ENCODE measurements at places on chromosomes 11 and 22.

DNA sequence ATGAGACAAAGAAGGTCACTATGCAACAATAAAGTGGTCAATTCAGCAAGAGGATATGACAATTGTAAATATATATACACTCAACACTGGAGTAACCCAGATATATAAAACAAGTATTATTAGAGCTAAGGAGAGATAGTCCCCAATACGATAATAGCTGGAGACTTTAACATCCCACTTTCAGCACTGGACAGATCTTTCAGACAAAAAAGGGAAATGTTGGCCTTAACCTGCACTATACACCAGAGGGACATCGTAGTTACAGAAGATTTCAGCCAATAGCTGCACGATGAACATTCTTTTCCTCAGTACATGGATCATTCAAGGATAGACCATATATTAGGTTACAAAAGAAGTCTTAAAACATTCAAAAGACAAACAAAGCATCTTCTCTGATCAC lies 29.9 kb downstream of the PIWIL3 start:
- DNase-seq, result no peak

DNA sequence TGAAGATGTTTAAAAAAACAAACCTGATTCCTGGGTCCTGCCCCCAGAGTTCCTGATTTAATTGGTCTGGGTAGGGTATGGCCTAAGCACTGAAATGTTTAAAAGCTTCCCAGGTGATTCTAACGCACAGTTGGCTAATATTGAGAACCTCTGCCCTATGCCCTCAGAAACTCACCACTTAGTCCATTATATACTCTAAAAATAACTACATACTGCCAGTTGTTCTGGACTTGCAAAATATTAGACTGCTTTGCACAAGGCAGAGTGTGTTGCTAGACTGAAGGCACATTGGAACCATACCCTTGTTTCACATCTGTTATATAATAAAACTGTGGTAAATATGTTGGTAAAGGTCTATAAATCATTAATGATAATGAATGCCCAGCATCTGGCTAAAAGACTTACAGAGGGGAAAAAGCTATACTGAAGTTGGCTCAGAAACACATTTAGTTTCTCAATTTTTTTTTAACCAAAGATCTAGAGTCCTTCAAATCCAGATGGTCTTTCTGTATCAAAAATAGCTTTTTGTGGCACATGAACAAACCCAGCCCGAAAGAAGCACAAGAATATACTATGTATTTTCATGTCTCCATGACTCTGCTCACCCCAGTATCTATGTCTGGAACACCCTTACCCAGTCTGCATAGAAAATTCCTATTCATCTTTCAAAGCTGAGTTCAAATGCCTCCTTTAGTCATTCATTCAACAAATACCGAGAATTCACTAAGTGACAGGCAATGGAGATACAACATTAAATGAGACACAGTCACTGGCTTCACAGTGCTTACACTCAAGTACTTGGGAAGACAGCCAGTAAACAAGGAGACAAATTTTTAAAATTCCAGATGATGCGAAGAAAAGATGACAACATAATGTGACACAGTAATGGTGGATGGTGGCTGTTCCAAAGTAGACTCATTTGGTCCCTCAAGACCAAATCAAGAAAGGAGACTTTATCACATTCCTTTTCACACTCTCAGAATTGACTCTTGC lies 44.1 kb downstream of the RBFOX2 start:
- no peak for DNase-seq

GRCh38 chr22:26610072-26610958 lies 7.5 kb downstream of the CRYBB1 start:
- no peak for DNase-seq

DNA sequence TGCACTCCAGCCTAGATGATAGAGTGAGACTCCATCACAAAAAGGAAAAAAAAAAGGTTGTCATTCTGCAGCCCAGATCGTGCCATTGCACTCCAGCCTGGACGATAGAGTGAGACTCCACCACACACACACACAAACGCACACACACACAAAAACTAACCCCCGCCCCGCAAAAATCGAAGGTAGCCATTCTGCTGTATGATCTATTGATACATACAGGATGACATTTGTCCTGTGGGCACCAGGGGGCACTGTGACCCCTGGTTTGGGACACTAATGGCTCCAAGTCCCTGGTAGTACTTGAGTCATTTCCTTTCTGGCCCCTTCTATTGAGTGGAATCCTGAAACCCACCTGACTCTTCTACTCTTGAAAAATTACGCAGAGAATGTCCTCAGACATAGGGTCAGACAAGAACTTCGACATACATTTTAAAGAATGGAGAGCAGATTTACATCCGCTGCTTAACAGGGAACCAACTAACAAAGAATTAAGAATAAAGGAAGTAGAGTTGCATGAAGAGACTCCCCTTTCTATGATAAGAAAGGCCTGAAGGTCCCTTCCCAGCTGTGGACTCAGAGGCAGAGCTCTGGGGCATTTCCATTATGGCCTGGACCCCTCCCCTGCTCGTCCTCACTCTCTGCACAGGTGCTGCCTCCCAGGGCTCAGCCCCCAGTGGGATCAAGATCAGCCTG lies 35.0 kb upstream of the PRAME start:
- peak; percentile 7 for DNase-seq

DNA sequence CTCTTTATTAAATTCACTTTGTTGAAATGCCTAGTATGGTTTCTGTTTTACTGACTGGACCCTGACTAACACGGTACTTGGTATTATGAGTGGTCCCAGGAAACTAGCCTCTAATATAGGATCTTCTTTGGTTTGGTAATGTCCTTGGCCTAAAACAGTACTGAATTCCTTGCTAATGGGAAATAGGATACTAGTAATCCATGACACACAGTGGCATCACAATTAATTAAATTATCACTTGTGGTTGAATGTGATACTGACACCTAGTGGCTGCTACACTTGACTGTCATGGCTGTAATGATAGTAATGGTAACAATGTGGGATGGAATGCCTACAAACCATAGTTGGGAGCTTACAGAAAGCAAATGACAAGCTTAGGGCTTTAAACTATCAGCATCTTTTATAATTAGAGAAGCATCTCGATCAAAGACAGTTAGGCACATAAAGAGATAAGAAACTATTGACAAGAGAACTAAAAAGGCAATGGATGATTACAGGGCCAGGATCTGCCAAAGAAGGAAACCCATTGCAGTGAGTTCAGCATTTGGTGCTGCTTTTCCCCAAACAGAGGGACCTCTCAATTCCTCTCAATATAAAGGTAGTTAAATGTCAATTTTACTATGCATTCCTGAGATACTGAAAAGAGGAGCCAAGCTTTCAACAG lies 8.6 kb downstream of the DNHD1 start:
- no peak for DNase-seq

GRCh38 chr11:121892131-121892681 lies 223.8 kb downstream of the BLID start:
- DNase-seq, result no peak

- DNase-seq, result no peak
Observed at GRCh38 chr11:119533921-119534736, 111.2 kb upstream of the THY1 start.

DNA sequence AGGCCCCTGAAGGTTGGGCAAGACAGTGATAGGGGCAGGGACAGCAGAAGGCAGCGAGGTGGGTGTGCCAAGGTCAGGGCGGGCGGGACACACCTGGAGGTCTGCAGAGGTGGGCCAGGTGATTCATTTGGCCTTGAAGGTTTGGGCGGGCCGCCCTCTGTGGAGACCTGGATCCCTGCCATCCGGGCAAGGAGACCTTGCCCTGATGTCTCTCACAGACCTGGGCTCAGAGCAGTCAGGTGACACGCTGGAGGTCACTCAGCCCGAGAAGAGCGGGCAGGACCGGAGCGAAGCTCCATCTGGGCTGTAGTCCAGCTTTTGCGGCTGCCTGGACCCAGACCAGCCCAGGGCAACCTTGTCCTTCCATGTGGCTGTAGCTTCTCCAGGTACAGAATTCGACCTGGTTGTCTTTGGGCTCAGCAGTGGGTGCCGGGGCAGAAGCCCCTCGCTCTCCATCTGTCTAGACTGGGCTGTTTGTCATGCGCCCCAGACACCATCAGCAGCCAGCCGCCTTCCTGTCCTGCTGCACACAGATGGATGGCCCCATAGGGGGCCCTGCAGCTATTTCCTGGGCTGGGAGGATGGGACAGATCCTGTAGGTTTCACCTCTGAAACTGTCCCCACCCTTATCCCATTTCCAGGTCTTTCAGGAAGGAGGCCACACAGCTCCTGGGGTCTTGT lies 3.1 kb downstream of the MRGPRG start:
- no peak for DNase-seq

- no peak for DNase-seq
Observed at GRCh38 chr11:79902493-79902892, 461.7 kb upstream of the TENM4 start.

DNA sequence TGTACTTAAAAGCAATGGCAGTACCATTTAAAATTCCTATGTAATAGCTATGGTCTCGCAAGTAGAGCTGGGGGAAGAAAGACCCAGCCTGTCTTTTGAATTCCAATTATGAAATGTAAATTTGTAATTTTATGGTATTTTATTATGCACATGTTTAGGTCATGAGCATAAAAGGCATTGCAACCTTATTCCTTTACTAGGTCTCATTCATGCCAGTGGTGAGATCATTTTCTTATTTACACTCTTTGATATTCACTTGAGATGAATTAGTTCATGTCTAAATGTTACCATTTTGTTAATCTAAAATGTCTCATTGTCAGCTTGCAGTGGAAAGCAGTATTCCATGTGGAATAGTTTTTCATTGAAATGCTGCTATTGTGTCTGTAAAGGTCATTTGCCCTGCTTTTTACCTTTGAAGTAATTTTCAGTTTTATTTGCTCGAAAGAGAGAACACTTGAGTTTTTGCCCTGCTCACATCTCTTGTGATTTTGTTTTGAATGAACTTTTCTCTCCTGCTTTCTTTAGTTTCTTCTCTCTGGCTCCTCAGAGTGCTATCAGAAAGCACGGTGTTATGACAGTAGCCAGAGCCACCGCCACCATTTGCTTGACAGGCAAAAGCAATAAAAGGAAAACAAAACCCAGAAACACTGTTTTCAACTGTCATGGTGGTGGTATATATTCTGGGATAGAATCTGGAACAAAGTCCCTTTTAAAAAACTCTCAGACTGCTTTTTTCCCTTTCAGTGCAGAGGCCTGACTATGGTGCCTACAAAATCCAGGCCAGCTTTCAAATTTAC lies 37.2 kb upstream of the RAG2 start:
- DNase-seq, result no peak

GRCh38 chr11:115197433-115197832 lies 306.8 kb downstream of the CADM1 start:
- no peak for DNase-seq

- no peak for DNase-seq
Observed at GRCh38 chr11:128148208-128148607, 439.1 kb downstream of the ETS1 start.

GRCh38 chr22:21731503-21731902 lies 4.1 kb downstream of the YPEL1 start:
- no peak for DNase-seq

GRCh38 chr22:21945453-21946261 lies 7.0 kb downstream of the PPM1F start:
- DNase-seq, result no peak

GRCh38 chr22:35850831-35851230 lies 133.2 kb downstream of the APOL5 start:
- no peak for DNase-seq

GRCh38 chr11:86181379-86181778 lies 63.2 kb upstream of the EED start:
- DNase-seq, result no peak

DNA sequence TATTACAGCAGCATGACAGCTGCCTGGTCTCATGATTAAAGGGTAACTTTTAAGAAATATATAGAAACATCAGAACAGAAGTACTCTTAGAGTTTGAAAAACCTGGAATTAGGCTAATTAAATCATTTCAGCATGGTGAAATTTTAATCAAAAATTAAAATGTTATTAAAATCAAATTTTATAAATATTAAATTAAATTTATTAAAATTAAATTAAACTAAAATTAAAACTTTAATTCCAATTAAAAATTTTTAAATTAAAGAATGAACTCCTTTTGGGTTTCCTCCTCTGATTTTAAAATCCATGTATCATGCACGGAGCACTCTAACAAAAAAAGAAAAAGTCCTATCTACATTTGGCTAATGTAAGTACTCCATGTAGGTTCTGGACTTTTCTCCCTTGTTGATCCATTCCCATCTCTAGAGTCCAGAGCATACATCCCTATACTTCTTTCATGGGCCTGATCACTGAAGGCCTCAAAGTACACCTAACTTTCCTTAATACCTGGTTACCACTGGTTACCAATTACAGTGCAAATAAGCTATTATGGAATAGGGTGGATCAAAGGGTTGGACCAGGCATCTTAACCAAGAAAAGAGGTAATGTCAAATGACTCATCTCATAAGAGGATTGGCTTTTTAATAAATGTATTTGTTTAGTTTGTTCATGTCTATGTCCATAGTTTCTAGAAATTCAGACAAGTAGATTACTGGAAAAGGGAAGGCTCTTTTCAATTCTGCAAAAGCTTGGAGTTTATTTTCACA lies 48.4 kb upstream of the MUC15 start:
- no peak for DNase-seq

DNA sequence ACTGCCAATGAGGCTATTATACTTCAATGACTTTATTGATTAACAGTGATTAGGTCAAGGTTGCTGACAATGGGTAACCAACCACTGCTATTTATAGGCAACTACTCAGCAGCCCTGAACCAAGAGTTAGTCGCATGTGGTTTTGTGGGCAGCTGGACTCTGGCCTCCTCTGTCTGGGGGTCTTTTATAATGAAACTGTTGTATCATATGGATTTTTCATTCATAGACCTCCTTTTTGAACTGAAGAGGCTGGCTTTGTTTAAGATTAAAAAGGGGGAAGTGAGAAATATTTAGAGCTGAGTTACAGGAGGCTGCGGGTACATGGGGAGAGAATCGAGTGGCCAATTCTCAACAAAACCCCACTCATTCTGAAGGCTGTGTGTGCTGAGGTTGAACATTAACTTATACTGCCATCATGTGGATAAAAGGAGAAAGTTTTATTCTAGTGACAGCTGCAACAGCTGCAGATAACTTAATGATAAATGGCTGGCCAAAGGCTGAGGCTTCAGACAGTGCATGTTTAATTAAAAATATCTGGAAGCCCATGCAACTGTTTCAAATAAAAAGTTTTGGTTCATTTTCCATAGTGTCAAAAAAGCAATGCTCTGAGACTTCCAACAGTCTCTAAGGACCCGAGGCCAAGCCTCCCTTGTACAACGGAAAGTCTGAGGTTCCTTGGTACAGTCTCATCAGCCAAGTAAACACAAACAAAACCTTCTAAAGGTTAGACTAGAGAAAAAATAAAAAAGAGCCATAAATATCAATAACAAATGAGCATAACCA lies 682.6 kb downstream of the KCNA4 start:
- DNase-seq, result no peak

- DNase-seq, result no peak
Observed at GRCh38 chr22:37273126-37273845, 9.0 kb upstream of the CYTH4 start.

- DNase-seq, result no peak
Observed at GRCh38 chr11:93603225-93604007, 58.1 kb upstream of the CEP295 start.

DNA sequence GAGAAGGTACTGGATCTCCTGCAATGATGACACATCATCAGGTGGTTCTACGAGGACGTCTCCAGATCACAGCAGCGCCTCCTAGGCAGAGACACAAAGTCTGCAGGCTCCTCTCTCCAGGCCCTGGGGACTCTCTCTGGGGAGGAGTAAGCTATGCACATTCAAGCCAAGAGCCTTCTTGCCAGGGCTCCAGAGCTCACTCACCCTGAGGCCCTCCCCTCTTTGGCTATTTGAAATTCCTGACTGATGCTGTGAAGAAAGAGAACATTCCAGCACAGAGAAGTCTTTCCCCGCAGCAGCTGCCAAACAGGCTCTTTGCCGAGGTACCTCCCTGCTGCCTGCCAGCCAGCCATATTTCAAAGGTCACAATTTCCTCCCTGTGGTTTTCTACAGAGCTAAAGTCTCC lies 204.9 kb downstream of the CSNK2A3 start:
- no peak for DNase-seq
